ENCODE measurements at places on chromosomes 6 and 20.
A peak's percentile ranks its signal among the peaks of the same experiment; 100 is the strongest.

GRCh38 chr6:142845143-142845571, 99.8 kb downstream of the HIVEP2 start:
- no peak for DNase-seq

- no peak for DNase-seq
Measured at GRCh38 chr20:50508171-50508755, 1.9 kb upstream of the PTPN1 start.

DNA sequence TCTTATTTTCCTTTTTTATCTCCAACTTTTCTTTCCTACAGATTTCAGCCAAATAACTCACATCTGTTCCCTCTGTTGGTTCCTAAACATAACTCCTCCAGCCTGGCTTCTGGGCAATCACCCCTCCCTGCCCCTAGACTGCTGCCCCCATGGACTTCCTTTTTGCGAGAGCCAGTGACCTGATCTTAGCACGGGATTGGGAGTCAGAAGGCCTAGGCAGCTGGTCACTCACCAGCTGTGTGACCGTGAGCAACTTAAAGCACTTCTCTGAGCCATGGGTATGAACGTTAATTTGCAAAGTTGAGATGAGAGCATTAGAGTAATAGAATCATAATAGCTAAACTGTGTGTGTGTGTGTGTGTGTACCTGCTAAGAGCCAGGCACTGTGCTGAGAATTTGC, 4.5 kb upstream of the MMP9 start:
- no peak for DNase-seq

DNA sequence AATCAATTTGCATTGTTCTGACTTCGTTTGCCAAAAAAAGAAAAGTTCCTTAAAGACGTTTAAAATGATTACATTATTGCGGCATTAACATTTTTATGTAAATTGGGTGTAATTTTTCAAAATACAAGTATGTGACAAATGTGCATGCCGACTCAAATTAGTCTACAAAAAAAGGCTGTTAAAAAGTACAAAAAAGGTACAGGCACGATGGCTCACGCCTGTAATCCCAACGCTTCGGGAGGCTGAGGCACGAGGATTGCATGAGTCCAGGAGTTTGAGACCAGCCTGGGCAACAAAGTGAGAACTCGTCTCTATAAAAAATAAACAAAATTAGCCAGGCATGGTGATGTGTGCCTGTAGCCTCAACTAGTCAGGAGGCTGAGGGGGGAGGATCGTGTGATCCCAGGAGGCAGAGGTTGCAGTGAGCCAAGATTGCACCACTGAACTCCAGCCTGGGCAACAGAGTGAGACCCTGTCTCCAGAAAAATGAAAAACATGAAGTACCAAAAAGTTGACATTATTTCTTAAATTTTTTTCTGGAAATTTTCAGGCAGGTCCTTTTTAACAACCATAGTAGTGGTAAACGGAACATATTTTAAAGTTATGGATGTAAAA, 90.2 kb downstream of the PTPN1 start:
- DNase-seq = no peak

GRCh38 chr20:25248786-25249172, 894 bp downstream of the PYGB start:
- DNase-seq = no peak

DNA sequence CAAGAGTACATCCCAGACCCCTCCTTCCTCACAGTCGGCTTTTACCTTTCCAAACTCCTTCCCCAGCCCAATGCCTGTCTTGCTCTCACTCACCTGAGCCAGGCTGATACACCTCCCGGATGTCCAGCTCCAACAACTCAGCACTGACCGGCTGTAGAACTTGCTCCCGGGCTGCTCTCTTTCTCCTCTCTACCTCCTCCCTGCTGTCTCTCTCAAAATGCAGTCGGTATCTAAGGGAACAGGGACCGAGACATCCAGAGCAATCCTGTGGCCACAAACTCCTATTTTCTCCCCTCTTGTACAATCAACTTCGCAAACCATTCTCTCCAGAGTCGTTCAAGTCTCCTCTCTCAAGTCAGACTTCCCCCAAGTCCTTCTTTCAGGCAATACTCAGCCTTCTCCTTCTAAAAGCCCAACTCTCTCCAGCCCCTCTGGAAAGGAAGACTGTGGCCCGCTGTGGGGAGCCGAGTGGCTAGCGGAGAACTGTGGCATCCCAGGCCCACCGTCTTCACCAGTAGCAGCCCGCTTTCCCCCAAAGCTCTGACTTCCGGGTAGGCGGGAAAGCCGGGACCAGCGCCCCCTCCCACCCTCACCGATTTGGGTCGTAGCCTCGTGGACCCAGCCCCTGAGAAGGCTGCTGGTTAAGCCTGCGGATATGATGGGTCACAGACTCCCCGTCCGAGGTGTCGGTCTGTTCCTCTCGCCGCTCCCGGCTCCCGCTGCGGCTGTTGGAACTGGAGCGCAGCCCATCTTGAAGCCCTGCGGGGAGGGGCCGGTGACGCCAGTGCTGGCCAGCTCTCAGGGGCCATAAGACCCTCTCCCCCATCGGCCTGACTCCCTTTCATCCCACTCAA, 1.1 kb downstream of the GNL1 start:
- DNase-seq = no peak

- DNase-seq = peak; percentile 55
Measured at GRCh38 chr20:52031206-52031562, 160.4 kb downstream of the ZFP64 start.

DNA sequence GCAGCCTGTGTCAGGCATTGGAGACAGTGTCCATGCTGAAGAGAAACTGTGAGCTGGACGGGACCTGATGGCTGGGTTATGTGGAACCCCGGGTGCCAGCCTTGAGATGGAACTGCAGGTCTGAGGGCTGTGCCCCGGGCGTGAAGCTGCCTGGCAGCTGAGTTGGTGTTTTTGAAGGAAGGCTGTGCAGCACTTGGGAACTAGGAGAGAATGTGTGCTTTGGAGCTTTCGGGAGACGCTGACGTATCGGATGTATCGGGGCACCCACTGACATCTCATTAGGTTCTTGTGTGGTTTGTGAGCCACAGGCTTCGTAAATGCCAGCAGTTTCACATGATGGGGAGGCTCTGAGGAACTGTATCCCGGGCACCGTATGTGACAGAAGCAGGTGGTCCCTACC, 2.2 kb downstream of the DLGAP4 start:
- no peak for DNase-seq
